Amniotic stem cell (primary cell): ENCODE measurements at places on chromosomes 7 and 10.

- no peak for DNase-seq
Observed at GRCh38 chr10:85651497-85651882, 715.1 kb downstream of the GRID1 start.

DNA sequence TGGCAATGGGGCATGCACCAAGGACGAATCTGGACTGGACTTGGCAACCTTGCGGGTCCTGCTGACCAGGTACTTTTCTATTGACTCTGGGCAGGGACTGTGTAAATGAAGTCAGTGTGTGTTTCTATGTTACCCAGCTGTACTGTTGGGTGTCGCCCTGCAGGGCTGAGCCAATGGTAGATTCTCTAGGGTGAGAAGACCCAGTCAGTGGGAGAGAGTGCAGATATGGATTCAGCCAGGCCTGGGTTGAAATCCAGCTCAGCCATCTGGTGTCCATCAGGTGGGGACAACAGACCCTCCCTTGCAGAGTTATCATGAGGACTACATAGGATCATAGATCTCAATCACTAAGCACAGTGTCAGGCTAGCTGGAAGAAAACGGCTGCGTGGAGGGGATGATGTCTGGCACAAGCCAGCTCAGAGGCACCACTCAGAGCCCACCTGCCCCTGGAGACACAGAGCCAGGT, 4.9 kb upstream of the PPIF start:
- no peak for DNase-seq

DNA sequence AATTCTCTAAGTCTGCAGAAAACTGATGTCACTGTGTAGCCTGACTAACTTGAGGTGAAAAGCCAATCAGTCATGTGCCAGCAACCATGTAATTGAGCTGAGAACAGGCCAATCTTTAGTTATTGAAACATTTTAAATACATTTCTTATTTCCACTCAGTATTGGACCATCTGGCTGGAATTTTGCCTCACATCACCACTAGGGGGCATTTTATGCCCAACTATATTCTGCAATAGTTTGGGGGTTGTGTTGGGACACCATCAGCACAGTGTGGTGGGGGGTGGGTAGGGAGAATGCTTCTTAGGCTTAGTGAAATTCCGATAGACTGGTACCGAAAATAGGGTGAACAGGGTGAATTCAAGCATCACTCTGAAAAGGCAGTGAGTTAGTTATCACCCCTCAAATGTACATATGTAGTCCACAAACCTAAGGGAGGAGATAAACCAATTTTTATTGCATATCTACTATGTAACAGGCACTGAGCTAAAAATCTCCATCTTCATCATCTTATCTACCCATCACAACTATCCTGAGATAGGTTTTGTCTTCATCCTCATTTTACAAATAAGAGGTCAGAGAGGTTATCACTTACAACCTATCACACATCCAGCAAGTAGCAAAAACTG, 17.8 kb downstream of the NPSR1 start:
- DNase-seq: no peak

DNA sequence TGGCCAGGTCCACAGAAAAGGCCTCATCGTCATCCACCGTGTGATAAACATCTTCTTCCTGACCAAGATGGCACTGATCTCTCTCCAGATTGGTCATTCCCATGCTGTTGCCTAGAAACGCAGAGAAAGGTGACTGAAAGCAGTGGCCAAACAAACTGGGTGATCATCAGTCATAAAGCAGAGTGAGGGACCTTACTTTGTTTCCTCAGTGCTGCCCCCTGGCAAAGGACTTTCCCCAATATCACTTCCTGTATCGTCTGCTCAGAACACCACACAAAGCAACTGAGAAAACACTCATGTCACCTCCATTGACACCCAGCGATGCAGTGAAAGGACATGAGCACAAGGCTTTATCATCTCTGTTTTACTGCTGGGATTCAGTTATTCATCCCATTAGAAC, 40.0 kb upstream of the TM9SF3 start:
- no peak for DNase-seq

GRCh38 chr7:134042307-134042706, 84.8 kb upstream of the LRGUK start:
- no peak for DNase-seq

- no peak for DNase-seq
Observed at GRCh38 chr10:130141460-130141859, 5.3 kb downstream of the GLRX3 start.

- DNase-seq: no peak
Observed at GRCh38 chr10:5960070-5960972, 17.0 kb downstream of the IL15RA start.

GRCh38 chr7:128916643-128916915, 6.1 kb upstream of the KCP start:
- DNase-seq: no peak

- no peak for DNase-seq
Observed at GRCh38 chr10:34010891-34011290, 676.4 kb upstream of the NRP1 start.

GRCh38 chr7:1555813-1556543, at the start of gene TMEM184A:
TMEM184A (minus strand) TSS chr7:1556205; CDS start chr7:1555484, 721 bp downstream.
- DNase-seq: no peak

GRCh38 chr7:21916629-21917028, 29.1 kb downstream of the CDCA7L start:
- no peak for DNase-seq

DNA sequence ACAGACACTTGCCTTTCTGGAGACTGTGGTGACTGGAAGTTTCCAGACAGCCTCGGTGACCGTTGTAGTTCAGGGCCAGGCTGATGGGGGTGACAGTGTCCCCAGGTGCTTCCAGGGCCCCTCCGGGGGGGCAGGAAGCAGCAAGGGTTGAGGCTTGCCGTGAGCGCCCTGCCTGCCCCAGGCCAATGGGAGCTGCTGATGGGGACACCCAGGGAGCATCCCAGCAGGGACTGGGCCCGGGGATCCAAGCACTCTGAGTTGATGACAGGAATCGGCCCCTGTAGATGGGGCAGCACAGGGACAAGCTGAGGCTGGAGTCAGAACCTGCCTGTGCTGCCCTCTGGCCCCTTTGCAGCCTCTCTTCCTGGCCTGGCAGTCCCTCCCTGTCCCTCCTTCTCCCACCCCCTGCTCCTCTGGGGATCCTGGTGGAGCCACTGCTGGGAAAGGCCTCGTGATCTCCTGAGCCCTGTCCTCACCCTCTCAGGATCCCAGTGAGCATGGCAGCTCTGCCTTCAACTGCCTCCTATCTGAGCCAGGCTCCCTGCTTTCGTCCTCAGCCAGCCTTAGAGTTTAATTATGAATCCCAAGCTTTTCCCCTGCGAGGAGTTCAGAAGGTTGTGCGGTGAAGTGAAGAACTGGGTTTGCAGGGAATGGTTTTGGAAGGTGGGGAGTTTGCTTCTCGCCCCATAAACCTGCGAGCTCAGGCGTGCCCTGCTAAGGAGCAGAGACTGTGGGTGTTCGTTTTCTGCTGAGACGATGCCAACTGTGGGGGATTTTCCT, 84.7 kb downstream of the ADCY1 start:
- DNase-seq: no peak

GRCh38 chr10:109743574-109743973, 179.7 kb downstream of the XPNPEP1 start:
- DNase-seq: no peak

DNA sequence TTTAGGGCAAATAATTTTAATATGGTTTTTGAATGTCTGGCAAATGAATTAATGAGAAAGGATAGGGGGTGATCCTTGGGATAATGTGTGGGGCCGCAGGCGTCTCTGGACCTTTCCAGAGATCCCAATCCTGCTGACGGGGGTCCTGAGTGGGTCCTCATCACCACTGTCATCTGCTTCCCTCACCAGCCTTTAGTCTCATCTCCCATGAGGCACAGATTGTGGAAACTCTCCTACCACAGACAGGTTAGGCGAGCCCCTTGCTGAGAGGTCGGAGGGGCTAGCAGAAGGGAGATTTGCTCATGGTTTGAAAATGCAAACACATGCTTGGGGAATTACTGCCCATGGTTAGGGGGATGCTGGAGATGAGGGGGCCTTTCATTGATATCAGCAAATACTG, 484.6 kb downstream of the RPS24 start:
- DNase-seq: no peak

DNA sequence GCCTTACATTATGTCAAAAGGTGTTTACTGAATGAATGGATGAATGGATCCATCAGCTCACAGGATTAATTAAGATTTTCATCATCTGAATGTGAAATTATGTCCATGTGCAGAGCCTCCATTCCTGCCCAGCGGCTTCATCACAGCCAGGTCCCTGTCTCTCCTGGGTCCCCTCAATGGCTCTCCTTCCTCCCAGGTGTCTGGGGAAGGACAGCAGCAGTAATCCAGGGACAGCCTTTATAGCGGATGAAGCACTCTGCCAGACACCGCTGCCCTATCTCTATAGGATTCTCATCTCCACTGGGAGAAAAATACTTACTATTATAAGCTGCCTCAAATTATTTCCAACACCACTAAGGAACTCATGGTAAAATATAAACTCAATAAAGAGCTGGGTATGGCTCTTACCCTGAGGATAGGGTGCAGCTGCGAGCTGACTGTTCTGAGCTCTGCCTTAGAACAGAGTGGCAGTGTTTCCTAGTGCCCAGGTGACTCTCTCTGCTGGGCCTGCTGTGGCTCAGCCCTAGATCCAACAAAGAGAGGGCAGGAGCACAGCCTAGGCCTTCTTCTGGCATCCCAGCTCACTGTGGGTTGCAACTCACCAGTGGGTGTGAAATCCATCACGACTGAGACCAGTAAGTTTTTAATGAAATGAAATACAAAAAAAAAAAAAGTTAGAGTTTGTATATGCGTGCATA, 38.3 kb downstream of the GPRIN2 start:
- DNase-seq: no peak

DNA sequence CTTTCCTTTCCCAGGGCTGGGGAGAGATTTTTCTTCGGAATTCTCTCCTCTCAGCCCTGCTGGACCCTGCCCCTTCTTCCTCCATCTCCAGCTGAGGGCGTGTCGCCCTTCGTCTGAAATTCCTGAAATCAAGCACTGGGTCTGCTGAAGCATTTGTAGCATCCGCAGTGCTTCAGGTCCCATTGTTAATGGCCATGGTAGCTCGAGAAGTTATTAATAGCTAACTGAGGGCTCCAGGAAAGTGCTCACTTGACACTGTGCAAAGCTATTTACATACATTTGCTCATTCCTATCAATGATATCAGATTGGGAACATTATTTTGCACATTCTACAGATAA, 515 bp downstream of the FAM149B1 start:
- DNase-seq: no peak

DNA sequence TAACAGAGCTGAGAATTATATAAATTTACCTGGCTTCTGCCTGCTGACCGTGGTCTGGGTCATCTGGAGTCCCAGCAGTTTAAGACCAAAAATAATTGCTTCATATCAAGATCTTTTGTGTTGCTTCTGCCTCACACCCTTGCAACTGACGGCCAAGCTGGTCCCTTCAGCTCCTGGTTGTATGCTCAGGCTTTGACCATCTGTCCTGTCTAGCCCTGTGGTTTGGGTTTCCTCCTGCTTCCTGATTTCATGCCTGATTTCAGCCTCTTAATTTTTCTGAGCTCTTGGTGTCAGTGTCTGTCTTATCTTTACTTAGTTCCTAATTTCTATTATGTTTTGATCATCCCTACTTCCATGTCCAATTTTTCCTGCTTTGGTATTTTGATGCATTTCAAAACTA, 87.9 kb upstream of the PLXDC2 start:
- no peak for DNase-seq

DNA sequence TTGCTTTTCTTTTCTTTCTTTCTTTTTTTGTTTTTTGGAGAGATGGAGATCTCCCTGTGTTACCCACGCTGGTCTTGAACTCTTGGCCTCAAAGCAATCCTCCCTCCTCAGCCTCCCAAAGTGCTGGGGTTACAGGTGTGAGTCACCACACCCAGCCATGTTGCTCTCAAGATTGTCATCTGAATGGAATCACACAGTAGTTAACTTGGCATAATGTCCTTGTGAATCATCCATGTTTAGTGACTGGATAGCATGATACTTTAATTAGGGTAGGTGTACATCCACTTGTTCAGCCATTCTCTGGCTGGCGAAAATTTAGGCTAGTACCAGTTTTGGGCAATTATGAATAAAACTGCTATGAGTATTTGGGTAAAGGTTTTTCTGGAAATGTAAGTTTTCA, 15.4 kb upstream of the GRB10 start:
- DNase-seq: no peak

DNA sequence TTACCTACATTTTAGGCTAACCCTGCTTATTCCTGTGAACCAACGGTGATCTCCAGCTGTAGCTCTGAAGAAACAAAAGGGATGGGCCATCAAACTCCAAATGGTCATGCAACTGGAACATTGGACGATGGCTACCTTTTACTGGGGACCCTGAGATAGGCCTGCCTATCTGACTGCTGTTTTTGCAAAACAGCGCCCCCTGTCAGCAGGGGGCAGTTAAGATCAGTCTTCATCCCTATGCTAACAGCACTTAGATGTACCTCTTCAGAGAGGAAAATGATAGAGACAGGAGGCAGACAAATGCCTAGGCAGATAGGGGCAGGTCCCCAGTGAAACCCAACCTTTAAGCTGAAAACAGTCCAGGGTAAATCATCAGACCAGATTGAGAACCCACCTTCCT, 1085.4 kb upstream of the SORCS1 start:
- no peak for DNase-seq

GRCh38 chr7:25181532-25181931, 46.8 kb downstream of the NPVF start:
- DNase-seq: no peak

DNA sequence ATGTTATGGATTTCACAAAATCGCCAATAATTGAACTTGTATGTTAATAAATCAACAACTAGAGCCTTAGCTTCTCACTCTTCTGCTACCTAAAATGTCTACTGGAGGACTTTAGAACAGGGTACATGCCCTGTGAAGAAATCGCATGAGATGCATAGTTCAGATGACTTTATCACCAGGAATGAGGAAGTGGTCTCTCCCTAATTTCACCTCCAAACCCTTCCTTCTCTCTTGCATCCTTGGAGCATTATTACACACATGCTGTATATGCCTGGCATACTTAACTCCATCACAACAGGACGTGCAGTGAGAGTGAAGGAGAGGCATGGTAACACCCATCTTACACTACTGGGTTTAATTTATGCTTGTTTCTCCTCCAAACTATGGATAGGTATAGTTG, 27.8 kb downstream of the RHEB start:
- peak; percentile 4 for DNase-seq

DNA sequence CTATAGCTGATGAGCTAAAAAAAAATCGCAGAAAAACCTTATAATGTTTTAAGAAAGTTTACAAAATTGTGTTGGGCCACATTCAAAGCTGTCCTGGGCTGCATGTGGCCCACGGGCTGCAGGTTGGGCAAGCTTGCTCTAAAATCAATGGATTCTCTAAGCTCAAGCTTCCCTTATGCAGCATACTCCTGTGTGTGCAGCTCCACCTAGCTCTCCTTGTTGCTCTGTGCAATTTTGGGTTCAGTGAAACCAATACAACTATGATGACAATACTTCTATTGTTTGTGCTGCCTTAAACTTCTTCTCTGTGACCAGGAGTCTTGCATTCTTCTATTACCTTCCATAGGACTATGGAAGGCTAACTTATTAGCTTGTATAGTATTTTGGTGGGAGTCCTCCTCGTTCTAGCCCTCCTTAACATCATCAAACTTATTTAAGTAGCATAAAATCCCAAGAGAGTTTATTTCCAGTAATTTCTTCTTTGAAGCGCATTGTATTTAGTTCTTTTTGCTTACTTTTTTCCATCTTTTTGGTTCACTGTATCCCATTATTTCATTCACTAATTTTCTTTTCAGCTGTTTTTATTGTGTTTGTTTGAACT, 170.9 kb upstream of the SMIM30 start:
- DNase-seq: no peak

GRCh38 chr10:69512901-69513300, 60.3 kb downstream of the NEUROG3 start:
- DNase-seq: no peak

GRCh38 chr7:45582136-45582749, 8.1 kb downstream of the ADCY1 start:
- DNase-seq: no peak
